ENCODE measurements at places on chromosomes 6 and 20.
A peak's percentile ranks its signal among the peaks of the same experiment; 100 is the strongest.

DNA sequence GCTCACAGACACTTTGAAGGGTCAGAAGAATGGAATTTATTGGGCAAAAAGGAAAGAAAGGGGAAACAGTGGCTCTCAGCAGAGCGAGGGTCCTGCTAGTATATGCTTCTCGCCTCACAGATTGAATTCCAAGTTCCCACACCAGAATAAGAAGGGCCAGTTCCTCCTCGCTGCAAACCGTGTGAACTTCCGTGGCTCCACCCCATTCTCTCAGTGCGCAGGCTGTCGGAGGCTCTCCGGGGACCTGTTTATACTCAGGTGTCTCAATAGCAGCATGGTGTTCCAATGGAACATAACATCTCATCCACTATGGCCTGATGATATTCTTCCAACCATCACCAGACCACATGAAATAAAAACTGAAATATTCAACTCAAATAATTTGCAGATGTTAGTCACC lies 4.6 kb downstream of the SAMD3 start:
- DNase-seq: no peak

- no peak for DNase-seq
These were observed 171.0 kb upstream of the CITED2 start for GRCh38 chr6:139545206-139546105.

- DNase-seq: no peak
These were observed 41.8 kb downstream of the RPRD1B start for GRCh38 chr20:38075161-38075998.

DNA sequence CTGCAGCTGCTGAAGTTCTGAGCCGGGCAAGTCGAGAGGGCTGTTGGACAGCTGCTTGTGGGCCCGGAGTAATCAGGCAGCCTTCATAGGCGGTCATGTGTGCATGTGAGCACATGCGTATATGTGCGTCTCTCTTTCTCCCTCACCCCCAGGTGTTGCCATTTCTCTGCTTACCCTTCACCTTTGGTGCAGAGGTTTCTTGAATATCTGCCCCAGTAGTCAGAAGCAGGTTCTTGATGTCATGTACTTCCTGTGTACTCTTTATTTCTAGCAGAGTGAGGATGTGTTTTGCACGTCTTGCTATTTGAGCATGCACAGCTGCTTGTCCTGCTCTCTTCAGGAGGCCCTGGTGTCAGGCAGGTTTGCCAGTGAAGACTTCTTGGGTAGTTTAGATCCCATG lies 21.2 kb upstream of the MAPK13 start:
- no peak for DNase-seq

DNA sequence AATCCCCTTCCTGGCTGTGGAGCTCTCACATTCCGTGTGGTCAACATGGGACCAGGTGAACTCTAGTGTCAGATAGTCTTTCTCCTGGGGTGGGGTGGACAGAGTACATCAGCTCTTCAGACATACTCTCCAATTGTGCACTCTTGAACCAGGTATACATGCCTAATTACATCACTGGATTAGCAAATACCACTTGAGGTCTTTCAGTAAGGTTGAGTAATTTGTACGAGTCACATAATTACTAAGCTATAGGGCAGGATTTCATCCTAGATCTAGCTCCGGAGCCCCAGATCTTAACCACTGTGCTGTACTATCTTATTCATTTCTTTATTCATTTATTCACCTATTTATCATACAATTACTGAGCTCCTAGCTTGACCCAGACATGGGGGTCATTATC lies 821.3 kb downstream of the TFAP2A start:
- DNase-seq: no peak

DNA sequence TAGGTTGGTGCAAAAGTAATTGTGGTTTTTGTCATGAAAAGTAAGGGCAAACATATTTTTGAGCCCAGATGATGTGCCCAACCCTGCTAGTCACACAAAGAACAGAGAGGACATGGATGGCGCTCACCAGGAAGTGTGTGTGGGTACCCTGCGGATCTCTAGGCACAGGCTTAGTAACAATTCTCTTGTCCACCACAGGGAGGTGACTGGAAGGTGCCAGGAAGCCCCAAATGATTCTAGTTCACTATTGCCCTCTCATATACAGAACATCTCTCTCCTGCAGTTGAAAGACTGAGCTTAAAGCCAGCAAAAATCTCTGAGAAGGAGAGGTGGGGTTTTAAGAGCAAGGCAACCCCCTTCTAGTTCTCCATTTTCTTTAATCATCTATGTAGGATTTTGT lies 272.1 kb upstream of the TAB2 start:
- DNase-seq: no peak

DNA sequence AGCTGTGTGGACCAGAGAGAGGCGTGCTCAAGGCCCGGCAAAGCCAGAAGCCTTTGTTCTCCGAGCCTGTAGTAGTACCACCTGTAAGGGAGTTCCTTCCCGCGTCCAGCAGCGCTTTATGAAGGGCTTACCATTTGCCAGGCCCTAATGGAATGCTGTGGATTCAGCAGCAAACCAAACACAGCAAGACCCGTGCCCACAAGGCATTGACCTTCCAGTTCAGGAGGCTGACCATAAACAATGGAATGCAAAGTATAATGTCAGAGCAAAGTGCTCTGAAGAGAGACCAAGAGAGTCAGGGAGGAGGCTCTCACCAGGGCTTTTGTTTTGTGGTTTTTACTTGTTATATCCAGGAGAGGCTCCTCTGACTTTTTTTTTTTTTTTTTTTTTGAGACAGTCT lies 209.8 kb downstream of the ZMYND8 start:
- DNase-seq: peak; percentile 26

- no peak for DNase-seq
These were observed 67.5 kb downstream of the RTN4IP1 start for GRCh38 chr6:106561686-106562405.

DNA sequence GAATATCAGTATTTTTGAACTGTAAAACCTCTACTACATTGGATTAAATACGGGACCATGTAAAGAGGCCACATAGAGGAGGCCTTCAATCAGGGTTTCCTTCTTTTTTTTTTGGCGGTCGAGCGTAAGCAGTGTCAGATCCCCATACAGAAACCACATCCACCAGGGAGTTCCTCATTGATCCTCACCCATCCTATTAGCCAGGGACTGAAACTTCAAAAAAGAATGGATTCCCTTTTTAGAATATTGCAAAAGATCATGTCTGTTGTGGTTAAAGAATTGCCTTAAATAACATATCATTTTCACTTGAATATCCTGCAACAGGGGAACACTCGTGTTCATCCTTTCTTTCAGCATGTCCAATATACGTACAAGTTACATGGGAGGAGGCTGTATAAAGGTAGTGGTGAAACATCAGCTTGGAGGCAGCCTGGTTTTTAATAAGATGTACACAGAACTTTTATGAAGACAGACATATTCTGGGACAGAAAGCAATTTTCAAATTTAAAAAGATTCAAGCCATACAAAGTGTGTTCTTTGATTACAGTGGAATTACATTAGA lies 96.1 kb downstream of the PPP1R14C start:
- no peak for DNase-seq

- peak; percentile 23 for DNase-seq
These were observed 32.5 kb upstream of the DLGAP4 start for GRCh38 chr20:36273414-36274180.

DNA sequence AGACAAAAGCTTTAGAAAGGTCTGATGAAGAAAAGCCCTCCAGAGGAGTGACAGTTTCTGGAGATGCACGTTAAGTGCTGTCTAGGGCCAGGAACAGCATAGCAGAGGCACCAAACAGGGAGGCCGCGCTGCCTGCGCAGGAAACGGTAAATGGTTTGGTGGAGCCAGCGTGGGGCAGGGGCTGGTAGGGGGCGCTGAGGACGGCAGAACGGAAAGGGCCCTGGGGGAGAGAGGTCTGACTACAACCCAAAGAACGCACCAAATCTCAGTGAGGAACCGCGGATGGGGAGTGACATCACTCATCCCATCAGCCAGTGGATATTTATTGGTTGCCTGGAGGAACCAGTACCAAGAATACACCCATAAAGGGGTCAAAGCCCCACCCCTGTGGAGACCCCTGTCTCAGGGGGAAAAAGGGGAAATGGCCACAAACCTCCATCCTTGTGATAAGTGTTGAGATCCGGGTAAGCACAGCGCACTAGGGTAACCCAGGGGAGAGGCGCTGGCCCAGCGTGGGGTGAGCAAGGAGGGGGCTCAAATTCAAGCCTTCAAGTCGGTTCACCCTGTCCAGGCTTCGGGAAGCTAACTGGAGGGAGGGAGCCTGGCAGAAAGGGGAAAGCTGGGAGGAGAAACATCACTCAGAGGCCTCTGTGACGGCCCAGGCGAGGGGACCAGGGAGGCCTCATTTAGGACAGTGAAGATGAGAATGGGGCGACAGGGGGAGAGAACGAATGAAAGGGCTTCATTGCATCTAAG lies 249.2 kb upstream of the QKI start:
- no peak for DNase-seq

- no peak for DNase-seq
These were observed 40.4 kb downstream of the SYNJ2 start for GRCh38 chr6:158021814-158022748.

DNA sequence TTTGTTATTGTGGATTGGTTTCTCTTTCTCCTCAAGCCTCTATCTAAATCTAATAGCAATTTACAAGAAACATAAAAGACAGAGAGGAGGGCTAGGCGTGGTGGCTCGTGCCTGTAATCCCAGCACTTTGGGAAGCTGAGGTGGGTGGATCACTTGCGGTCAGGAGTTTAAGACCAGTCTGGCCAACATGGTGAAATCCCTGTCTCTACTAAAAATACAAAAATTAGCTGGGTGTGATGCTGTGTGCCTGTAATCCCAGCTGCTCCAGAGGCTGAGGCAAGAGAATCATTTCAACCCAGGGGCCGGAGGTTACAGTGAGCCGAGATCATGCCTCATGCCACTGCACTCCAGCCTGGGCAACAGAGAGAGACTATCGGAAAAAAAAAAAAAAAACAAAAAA lies 46.6 kb downstream of the SLC2A12 start:
- no peak for DNase-seq

- no peak for DNase-seq
These were observed 11.3 kb downstream of the SSR1 start for GRCh38 chr6:7301702-7302101.

GRCh38 chr20:663315-664090 lies 10.5 kb upstream of the SRXN1 start:
- DNase-seq: no peak

- DNase-seq: no peak
These were observed 317.3 kb upstream of the CNR1 start for GRCh38 chr6:88483424-88483823.

DNA sequence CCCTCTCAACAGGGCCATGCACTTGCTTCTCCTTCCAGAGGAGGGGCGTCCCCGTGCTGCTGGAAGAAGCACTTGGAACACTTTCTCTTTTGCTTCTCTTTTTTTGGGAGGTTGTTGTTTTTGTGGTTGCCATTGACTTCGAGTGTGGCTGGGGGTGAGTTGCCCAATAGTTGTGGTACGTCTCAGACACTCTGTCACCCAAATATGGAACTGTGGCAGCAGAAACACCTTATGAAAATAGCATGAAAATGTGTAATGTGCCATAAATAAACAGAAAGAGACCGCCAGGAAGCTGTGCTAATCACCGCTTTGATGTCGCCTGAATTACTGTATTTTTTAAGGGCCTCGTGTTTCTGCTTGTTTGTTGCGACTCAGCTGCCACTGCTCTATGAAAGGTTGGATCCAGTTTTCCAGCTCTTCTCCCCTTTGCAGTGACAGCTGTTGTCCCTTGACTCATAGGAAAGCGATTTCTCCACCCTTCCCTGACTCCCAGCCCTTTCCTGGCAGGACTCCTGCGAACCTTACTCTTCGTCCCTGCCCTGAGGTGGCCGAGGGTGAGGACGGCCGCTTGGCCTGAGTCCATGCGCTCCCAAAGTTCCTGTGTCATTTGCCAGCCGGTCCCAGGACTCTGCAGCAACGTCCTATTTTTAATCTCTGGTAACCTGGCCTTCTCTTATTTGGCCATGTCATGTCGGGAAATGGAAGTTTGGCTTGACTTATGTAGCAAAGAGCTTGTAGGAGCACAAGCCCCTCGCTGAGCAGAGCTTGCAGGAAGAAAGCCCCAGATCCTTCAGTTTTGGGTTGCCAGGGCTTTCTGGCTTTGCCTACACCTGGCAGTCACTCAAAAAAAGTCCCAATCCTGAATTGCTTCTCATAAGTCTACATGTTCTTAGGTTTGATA lies 694.6 kb downstream of the QKI start:
- no peak for DNase-seq

DNA sequence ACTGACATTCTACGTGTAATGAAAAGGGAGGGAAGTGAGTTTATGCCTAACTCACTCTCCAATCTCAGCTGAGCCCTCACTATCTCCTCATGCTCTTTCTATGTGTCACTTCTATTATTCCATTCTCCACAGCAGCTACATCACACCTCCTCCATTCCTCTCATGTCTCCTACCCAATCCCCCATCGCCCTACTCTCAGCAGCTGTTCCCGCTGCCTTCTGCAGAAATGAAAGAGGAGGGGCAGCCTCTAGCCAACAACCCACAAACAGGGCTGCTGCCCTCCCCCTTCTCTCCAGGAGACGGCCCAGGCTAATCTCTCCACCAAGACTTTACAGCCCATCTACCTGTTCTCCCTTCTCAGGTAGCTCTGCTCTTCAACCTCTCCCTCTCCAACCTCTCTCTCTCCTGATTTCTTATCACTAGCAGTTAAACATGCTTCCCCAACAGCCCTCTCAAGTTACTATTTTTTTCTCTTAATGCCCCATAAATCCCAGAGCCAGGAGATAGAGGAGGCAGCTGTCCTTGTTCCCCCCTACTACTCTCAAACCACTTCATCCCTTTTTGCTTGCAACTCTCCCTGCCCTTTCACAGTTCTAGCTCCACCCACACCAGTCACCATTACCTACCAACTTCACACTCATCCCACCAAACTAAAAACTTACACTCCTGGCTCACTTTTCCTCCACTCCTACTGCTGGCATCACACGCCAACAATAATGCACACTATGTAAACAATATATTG lies 136.5 kb downstream of the BTBD9 start:
- no peak for DNase-seq

- peak; percentile 75 for DNase-seq
These were observed 125.1 kb upstream of the BTBD3 start for GRCh38 chr20:11792568-11792953.

GRCh38 chr6:5339786-5340185 lies 78.5 kb downstream of the FARS2 start:
- no peak for DNase-seq

- DNase-seq: no peak
These were observed 22.1 kb downstream of the ADGRF5 start for GRCh38 chr6:46899659-46900058.

GRCh38 chr6:76166297-76166696 lies 93.8 kb upstream of the IMPG1 start:
- DNase-seq: no peak
